Cardiac ventricle fibroblast (primary cell): ENCODE measurements at places on chromosomes 12 and 14. TPM values are rescaled to one million over a fixed set of nuclear protein-coding genes. Genes with fewer than 3 reads are reported as not detected.

MMP14 gene
- total RNA-seq = 410 and 461 TPM in 2 replicates

RNF212B gene
- not detected in 2 replicates for total RNA-seq

ACRBP gene
- 0.10 and 0.31 TPM in 2 replicates for total RNA-seq

P2RX2 gene
- not detected in 2 replicates for total RNA-seq

OASL gene
- total RNA-seq = 0.24 and 0.37 TPM in 2 replicates

DDN gene
- 0.05 TPM in 1 of 2 replicates, not detected in the other for total RNA-seq

CMA1 gene
- total RNA-seq = not detected in 2 replicates

MSI1 gene
- not detected in 2 replicates for total RNA-seq

EPYC gene
- not detected in 2 replicates for total RNA-seq

NUP107 gene
- total RNA-seq = 18.5 and 22.5 TPM in 2 replicates

CD163 gene
- not detected in 2 replicates for total RNA-seq

ADCY4 gene
- total RNA-seq = 0.94 and 2.1 TPM in 2 replicates

ZNF664 gene
- 36.1 and 50.0 TPM in 2 replicates for total RNA-seq

INHBE gene
- not detected in 2 replicates for total RNA-seq

EFS gene
- 6.7 and 8.9 TPM in 2 replicates for total RNA-seq

POTEG gene
- total RNA-seq = not detected in 2 replicates

RAPGEF3 gene
- 1.2 and 1.9 TPM in 2 replicates for total RNA-seq

XRCC3 gene
- 3.6 and 13.5 TPM in 2 replicates for total RNA-seq

TAS2R19 gene
- total RNA-seq = 0.94 and 0.98 TPM in 2 replicates

KRT78 gene
- total RNA-seq = not detected in 2 replicates

SNAPC1 gene
- 10.6 and 11.5 TPM in 2 replicates for total RNA-seq

KRT83 gene
- total RNA-seq = not detected in 2 replicates

P2RX7 gene
- total RNA-seq = not detected in 2 replicates

PTHLH gene
- 0.20 and 0.56 TPM in 2 replicates for total RNA-seq

OTOGL gene
- 0.15 and 0.31 TPM in 2 replicates for total RNA-seq

TMEM121 gene
- total RNA-seq = 9.3 and 9.9 TPM in 2 replicates
